NCI-H146 (cell line): ENCODE measurements at places on chromosomes 1 and 21.

GRCh38 chr1:1283821-1284220 lies 3.6 kb downstream of the SCNN1D start:
- no peak for DNase-seq

GRCh38 chr1:31712630-31713029 lies 8.8 kb upstream of the COL16A1 start:
- no peak for DNase-seq

- no peak for DNase-seq
These were observed 33.9 kb upstream of the COL6A2 start for GRCh38 chr21:46063734-46064680.

DNA sequence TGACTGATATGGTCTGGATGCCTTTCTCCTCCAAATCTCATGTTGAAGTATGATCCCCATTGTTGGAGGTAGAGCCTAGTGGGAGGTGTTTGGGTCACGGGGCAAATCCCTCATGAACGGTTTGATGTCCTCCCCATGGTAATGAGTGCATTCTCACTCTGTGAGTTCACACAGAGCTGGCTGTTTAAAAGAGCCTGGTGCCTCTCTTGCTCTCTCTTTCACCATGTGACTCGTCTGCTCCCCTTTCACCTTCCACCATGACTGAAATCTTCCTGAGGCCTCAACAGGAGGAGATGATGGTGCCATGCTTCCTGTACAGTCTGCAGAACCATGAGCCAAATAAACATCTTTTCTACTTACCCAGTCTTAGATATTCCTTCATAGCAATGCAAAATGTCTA lies 30.2 kb downstream of the ALDH9A1 start:
- DNase-seq, result no peak

GRCh38 chr1:181789395-181789794 lies 272.1 kb downstream of the ZNF648 start:
- DNase-seq, result no peak

GRCh38 chr1:221816899-221817298 lies 75.0 kb upstream of the DUSP10 start:
- no peak for DNase-seq

DNA sequence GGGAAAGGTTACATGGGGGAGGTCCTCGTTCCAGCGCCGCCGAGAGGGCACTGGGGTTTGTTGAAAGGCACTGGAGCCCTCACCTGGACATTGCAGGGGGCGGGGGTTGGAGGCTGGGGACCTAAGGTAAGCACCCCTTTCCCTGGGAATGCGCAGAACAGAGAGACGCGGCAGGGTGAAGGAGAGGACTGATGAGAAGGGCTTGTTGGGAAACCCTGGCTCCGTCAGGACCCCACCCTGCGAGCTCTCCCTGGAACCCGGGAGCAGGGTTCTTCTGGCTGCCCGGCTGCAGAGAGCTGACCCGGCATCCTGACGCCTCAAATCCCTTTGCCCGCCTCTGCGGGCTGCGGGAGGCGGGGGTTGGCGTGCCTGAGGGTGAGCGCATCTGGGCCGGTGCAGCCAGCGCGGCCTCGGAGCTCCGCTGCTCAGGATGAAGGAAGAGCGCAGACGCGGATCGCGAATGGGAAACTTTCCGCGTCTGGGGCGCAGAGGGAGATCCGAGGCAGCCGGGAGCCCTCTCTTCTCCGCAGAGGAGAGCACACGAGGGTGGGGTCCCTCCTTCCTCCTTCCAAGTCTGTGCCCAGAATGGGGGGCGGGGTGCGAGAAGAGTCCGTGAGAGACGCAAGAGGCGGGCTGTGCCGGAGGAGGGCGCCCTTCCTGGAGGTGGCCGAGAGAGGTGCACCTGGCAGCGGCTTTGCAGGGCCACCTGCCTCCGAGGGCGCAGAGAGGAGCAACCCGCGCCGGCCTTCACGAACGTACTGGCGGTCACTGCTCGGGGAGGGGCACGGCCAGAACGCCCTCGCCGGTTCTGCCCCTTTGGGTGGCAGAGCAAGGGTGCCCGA lies 2.4 kb downstream of the IGSF21 start:
- DNase-seq, result no peak

DNA sequence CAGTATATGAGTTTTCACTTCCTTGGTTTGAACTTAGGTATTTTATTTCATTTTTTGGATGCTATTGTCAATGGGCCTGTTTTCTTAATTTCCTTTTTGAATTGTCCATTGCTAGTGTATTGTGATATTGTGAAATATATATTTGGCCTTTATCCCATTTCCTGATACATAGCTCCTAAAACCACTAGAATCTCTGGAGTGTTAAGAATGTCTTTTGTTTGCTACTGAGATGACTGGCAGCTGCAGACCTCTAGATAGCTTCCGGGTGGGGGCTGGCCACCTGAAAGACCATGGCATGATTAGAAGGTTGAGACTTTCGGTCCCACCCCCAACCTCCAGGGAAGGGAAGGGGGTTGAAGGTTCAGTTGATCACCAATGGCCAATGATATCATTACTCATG lies 245.4 kb downstream of the KCNJ6 start:
- no peak for DNase-seq

- no peak for DNase-seq
These were observed 106.9 kb downstream of the ZNF281 start for GRCh38 chr1:200302921-200303290.

DNA sequence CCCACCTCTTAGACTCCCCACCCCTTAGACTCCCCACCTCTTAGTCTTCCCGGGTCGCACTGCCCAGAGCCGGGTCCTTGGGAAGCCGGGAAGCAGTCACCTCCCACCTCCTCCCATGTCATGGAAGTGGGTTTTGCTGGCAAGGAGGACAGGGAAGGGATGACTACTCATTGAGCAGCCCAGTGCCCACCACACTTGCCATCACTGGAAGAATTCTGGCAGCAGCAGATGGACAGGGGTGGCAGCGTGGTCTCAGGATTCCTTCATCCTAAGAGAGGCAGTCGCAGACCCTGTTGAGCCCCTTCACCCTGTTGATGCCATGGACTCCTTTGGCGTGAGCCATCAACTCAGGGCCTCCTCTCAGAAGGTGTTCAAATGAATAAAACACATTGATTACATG lies 140.8 kb downstream of the PGBD5 start:
- no peak for DNase-seq

- DNase-seq, result peak; percentile 43
These were observed 796.3 kb downstream of the LRRIQ3 start for GRCh38 chr1:73401666-73402065.

DNA sequence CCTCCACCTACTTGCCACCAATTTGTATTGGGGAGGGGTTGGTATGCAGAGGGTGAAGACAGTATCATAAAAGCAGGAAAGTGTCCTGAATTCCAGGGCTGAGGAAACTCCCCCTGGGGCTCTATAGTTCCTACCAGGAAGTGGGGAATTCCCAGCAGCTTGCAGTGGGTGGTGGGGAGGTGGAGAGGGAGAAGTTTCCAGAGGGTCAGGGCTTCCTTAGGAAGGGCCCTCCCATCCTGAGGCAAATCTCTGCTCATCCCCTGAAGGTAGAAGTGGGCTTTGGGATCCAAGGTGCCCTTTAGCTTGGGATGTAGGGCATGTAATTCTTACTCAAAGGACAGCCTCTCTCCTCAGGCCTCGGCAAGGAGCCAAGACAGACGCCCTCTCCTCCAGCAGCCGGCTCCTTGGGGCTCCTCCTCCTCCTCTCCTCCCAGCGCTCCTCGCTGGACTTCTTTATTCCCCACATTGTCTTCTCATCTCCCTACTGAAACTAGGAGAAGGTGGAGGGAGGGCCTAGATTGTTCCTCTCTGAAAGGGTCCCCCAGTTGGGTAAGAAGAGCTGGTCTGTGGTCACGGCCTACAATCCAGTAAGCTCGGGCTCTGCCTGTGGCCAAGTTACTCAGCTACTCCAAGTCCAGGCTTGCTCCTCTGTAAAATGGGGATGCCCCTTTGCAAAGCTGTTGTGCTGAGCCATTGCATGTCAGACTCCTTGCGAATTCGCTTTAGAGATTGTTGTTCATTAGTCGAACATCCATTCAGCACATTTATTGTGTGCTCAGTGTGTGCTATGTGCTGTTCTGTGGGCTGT lies 17.9 kb upstream of the CSF1 start:
- no peak for DNase-seq

DNA sequence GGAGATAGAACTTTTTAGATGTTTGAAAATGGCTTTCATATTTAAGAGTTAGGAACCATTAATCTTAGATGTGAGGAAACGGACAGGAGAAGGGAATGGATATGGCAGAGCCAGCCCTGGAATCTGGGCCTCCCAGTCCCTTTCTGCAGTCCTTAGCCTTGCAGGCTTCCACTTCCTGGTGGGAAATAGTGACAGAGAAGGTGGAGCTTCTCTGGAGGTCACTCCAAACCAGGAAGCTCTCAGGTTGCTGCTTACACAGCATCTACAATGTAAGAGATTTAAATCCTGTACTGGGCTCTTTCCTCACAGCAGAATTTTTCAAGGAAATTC lies 2.5 kb downstream of the S100A11 start:
- no peak for DNase-seq

DNA sequence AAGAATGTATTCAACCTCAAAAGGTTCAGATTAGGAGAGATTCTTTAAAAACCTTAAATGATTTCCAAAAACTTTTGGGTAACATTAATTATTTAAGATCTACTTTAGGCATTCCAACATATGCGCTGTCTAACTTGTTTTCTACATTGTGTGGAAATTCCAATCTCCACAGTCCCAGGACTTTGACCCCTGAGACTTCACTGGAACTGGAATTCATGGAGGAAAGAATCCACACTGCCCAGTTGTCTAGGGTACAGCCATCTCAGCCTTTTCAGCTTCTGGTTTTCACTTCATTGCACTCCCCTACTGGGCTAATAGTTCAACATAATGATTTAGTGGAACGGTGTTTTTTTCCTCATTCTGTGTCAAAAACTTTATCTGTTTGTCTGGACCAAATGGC lies 161.5 kb downstream of the IER5 start:
- DNase-seq, result peak; percentile 5

GRCh38 chr1:215273838-215274516 lies 191.4 kb downstream of the KCNK2 start:
- DNase-seq, result no peak

DNA sequence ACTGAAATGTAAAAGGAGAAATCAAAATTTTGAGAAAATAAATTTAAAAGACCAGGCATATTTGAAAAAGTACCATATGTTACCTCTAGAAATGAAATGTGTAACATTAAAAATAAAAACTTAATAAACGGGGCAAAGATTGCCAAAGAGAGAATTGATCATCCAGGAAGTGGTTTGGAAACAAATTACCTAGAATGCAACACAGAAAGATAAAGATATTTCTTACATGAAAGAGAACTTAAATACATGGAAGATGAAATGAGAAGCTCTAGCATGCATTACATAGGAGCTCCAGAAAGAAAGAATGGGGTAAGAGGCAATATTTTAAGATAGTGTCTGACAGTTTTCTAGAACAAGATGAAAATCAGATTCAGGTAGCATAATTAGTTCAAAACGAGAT lies 235.9 kb upstream of the IRF2BP2 start:
- DNase-seq, result no peak
